Esophagus muscularis mucosa (tissue), 4 donors: ENCODE measurements at places on chromosomes 5 and 9. TPM values are rescaled to one million over a fixed set of nuclear protein-coding genes. Genes with fewer than 3 reads are reported as not detected.

GRCh38 chr5:100595812-100596173 lies 60.6 kb downstream of the FAM174A start:
- no peaks in the 10 kb centered on the region for H3K4me1 ChIP-seq
- H3K27ac ChIP-seq, result no peak overlapping the region
- no peak overlapping the region for H3K4me3 ChIP-seq
- H3K27me3 ChIP-seq, result no peaks in the 10 kb centered on the region

The TMEM215 gene
- total RNA-seq, result not detected

DNA sequence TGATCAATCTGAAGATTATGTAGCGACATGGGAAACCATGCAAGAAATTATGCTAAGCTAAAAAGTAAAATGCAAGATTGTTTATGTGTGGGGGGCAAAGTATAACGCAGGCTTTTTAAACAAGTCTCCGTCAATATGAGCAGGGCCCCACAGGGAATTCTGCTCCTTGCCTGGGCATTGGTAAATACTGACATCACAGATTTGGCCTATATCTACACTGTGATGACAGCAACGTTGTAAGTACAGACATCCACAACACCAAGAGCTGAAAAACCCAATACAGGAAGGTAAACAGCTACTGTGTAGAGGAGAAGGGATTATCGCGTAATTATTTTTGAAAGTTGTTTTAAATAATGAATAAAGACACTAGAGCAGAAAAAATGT lies 74.5 kb upstream of the SLC25A51 start:
- H3K27ac ChIP-seq, result no peak overlapping the region
- DNase-seq, result no peak
- H3K4me3 ChIP-seq, result no peak overlapping the region
- H3K36me3 ChIP-seq, result peaks cover 13% of the 10 kb centered on the region

DNA sequence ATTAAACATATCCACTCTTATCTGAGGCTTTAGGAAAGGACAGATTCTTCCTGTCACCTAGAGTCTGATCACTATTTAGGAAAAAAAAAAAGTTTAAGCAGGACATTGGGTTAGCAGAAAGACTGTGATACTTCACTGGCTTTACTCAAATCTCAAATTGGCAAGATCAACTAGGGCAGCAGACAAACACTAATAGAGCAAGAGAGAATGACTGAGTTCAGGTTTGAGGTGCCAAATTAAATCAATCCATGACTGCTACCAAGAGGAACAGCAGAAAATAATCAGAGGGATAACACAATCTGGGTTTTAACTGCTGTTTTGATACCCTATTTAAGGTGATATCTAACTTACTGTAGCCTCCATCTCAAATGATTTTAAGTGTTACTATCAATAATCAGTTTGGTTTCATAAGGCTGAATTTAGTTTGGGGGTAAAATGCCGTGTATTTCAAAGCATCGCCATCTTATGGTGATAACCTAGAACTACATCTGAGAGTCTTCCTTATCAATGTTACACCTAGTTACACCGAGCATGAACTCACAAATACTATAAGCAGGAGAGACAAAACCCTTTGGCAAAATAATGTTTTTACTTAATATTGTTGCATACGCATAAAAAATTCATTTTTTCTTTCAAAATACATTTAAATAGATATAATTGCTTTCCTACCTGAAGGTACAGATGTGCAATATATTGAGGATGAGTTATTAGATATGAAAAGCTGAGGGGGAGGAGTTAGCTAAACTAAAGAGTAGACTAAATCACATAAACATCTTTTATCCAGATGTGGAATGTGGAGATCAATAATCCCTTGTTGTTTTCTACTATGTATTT lies 286.4 kb upstream of the CDH12 start:
- no peaks in the 10 kb centered on the region for H3K4me1 ChIP-seq
- H3K4me3 ChIP-seq, result no peak overlapping the region
- no peaks in the 10 kb centered on the region for H3K27me3 ChIP-seq
- H3K36me3 ChIP-seq, result no peaks in the 10 kb centered on the region
- H3K27ac ChIP-seq, result no peak overlapping the region

The PCDHGA5 gene
- total RNA-seq, result 2.6 TPM

- H3K4me3 ChIP-seq, result no peak overlapping the region
- no peaks in the 10 kb centered on the region for H3K36me3 ChIP-seq
- H3K27ac ChIP-seq, result no peak overlapping the region
- no peaks in the 10 kb centered on the region for H3K27me3 ChIP-seq
These were observed 29.6 kb downstream of the SPRY4 start for GRCh38 chr5:142295084-142295758.

GRCh38 chr9:112819635-112820496 lies 69.3 kb downstream of the SNX30 start:
- peaks cover 5% of the 10 kb centered on the region for H3K4me1 ChIP-seq
- no peak overlapping the region for H3K4me3 ChIP-seq
- no peaks in the 10 kb centered on the region for H3K27me3 ChIP-seq
- H3K36me3 ChIP-seq, result peaks cover 10% of the 10 kb centered on the region

The SLC1A3 gene
- 11.3 TPM for total RNA-seq
